ENCODE measurements at places on chromosomes 12 and 14.

- DNase-seq = no peak
These were observed 37.1 kb downstream of the TMEM30B start for GRCh38 chr14:61244009-61244408.

DNA sequence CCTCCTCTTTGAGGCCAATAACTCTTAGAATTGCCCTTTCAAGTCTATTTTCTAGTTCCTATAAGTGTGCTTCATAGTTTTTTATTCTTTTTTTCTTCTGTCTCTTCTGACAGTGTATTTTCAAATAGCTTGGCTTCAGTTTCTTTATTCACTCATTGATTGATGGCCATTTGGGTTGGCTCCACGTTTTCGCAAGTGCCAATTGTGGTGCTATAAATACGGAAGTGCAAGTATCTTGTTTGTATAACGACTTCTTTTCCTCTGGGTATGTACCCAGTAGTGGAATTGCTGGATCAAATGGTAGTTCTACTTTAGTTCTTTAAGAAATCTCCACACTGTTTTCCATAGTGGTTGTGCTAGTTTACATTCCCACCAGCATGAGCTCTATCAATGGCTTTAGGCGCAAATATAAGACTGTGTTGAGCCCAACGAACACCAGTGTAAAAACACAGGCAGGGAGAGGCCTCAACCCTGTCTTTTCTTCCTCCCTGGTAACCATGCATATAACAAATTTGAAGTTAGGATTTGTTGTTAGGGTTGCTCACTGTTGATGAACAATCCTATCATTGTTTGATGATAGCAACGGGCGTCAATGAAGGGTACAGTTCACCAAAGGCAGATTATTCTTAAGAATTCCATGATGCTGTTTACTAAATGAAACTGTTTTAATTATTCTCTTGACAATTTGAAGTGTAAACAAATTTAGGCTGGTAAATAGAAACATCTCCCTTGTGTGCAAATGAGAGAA is 13.3 kb upstream of the LMNTD1 start:
- no peak for DNase-seq

GRCh38 chr12:49983892-49984291 is 11.1 kb downstream of the AQP6 start:
- DNase-seq = peak; percentile 81

DNA sequence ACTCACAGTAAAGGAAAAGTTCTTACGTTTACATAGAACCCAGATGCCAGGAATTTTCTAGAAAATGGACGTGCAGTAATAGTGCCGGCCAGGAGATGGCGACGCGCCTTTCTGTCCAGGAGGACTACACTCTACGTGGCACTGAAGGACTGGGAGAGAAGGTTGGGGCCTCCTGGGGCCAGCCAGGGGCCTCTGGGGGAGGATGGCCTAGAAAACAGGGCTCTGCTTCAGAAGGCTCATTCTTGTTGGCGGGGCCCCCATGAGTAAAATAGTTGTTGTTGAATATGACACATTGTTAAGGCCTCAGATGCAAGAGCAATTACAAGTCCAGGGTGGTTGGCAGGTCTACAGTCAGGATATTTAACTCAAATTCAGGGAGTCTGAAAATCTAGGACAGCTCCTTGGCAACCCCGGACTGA is 120.1 kb upstream of the MAX start:
- DNase-seq = peak; percentile 71

DNA sequence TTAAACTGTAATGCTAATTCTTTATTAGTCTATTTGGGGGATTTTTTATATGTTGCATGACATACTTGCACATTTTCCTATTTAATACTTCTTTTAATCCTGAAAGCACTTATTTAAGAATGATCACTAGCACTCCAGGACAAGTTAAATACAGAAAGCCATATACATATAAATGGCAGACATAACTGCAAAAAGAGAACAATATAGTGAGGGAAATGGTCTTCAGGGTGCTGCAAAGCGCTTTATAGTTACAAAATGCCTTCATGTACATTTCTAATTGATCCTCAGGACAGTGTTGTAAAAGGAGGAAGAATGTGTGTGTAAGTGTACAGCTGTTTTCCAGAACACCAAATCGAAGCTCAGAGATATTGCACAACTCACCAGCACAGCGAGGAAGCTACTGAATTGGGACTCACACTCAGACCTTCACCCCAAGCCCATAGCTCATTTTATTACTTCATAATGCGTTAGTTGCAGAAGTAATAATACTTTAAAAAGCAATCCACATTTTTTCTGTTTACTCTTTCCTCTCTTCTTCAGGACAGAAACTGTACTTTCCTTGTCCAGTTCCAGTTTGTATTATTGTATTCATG is 428.2 kb downstream of the RAD51B start:
- DNase-seq = peak; percentile 74

DNA sequence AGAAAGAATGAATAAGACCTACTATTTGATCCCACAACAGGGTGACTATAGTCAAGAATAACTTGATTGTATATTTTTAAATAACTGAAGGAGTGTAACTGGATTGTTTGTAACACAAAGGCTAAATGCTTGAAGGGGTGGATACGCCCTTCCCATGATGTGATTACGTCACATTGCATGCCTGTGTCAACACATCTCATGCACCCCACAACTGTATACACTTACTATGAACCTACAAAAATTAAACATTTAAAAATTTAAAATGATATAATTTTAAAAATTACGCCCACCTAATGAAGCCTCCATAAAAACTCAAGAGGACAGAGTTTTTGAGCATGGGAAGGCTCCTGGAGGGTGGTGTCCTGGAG is 94.5 kb downstream of the SCARB1 start:
- no peak for DNase-seq

GRCh38 chr14:33016613-33017012 is 77.9 kb downstream of the NPAS3 start:
- DNase-seq = no peak

DNA sequence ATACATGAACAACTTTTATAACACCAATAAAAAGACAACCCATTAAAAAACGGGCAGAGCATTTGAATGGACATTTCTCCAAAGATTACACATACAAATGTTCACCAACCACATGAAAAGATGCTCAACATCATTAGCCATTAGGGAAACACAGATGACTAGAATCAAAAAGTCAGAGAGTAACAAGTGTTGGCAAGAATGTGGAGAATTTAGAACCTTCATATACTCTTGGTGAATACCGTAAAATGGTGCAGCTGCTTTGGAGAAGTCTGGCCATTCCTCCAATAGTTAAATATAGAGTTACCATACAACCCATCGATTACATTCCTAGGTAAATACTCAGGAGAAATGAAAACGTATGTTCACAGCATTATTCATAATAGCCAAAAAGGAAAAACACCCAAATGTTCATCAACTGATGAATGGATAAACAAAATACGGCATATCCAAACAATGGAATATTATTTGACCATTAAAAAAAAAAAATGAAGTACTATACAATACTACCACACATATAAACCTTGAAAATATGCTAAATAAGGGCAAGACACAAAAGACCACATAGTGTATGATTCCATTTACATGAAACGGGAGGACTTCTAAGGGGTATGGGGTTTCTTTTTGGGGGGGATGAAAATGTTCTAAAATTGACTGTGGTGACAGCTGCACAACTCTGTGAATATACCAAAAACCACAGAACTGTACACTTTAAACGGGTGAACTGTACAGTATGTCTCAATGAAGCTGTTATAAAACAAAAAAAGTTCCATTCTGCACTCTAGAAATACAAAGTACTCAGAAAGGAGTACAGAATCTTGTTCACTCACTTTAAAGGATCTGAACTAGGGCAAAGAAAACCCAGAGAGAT is 3.2 kb downstream of the CORO1C start:
- DNase-seq = no peak

DNA sequence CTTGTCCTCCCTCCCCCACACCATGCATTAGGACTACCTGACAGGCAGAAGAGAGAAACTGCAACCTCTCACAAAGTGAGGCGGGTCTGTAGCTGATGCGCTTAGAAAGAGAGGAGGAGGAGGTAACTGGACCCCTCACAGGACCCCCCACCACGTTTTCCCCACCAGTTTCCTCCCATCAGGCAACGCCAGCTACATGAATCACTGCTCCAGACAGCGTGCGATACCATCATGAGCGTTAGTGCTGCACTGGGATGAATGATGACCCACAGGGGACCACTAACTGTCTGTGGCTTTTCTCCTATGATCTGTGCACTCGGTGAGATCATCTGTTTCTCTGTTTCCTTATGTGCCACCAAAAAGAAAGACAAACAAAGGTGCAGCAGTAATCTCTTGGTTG is 77.7 kb downstream of the KCNK10 start:
- no peak for DNase-seq

DNA sequence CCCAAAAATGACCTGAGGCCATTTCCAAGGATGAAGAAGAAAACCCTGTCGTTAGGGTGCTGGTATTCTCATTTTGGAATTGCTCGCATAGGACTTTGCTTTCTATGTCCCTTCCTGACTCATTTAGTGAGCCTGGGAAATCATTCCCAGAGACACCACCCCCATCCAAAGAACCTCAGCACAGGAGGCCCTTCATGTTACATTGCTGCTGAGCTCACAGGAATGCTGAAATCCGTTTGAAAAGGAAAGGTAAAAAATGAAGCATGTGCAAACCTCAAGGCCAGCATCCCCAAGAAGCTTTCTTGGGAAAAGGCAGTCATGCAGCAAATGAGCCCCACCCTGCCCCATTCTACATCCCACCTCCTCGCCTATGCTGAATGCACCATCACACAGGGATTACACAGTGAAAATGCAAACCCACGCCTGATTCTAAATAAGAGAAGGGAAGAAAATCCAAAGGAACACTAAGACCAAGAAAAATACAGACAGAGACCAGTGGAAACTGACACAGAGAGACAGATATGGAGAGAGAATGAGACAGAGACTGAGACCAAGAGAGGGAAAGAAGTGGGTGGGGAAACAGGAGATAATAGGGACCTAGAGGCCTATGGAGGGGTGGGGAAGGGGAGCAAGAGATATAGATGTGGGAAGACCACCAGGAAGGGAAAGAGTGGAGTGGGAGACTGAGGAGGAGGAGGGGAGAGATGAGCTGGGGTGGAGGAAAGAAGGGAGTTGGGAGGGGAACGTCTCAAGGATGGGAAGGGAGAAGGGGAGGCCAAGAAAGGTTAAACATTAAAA is 33.5 kb downstream of the NIN start:
- no peak for DNase-seq

- DNase-seq = no peak
These were observed 536 bp upstream of the TUNAR start for GRCh38 chr14:95875831-95876760.

GRCh38 chr12:41067941-41068645 is 120.0 kb upstream of the PDZRN4 start:
- DNase-seq = no peak

DNA sequence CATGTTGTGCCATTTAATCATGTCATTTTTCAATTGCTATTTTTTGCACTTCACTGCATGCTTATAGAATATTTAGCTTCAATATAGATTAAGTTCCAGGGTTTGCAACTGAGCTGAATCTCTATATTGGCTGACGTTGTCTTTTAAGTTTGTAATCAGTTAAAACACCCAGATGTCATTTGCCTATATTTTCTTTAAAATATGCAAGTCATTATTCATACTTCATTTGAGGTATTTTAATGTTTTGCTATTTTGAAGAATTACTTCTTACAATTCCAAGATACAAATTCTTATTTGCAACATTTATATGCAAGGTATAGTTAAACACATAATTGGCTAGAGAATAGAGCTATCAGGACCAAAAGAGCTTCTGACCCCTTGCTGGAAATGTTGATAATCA is 175.0 kb upstream of the NPAS3 start:
- DNase-seq = no peak

GRCh38 chr14:92698393-92698792 is 50.0 kb downstream of the LGMN start:
- no peak for DNase-seq

DNA sequence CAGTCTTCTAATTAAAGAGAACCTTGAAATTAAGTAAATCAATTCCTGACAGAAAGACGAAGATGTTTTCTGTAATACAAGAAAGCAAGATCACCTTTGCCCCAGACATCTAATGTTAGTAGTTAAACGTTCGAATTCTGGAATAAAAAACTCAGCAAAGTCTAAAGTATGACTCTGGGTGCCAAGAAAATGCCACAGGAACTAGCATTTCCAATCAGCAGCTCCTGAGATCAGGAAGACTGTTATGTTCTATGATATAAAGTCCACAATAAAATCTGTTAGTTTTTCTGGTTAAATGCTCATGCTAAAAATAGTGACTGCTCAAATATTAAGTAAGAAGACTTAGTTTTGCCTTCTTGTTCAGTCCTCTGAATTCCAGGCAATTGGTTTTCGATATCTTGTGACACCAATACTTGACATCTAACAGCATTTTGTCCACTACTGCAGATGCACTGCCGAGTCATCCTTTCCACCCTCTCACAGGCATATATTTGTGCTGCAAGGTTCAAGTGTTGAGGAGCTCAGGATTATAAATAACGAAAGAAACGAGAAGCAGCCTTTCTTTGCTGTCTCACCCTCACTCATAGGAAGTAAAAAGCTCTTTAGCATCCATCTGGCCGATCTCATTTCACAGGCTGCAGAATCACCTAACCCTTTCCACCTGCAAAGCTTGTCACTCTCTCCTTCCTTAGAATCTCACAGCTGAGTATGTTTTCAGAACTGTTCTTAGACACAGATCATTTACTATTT is 32.0 kb downstream of the SSH1 start:
- DNase-seq = peak; percentile 69

DNA sequence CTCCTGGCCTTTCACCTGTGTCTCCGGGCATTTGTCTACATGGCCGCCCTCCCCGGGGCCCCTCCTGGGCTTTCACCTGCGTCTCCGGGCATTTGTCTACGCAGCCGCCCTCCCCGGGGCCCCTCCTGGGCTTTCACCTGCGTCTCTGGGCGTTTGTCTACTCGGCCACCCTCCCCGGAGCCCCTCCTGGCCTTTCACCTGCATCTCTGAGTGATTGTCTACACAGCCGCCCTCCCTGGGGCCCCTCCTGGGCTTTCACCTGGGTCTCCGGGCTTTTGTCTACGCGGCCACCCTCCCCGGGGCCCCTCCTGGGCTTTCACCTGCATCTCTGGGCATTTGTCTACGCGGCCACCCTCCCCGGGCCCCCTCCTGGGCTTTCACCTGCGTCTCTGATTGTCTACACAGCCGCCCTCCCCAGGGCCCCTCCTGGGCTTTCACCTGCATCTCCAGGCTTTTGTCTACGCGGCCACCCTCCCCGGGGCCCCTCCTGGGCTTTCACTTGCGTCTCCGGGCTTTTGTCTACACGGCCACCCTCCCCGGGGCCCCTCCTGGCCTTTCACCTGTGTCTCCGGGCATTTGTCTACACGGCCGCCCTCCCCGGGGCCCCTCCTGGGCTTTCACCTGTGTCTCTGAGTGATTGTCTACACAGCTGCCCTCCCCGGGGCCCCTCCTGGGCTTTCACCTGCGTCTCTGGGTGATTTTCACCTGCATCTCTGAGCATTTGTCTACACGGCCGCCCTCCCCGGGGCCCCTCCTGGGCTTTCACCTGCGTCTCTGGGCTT is 68.0 kb upstream of the GALNT9 start:
- no peak for DNase-seq

GRCh38 chr12:89384050-89384758 is 31.9 kb upstream of the DUSP6 start:
- peak; percentile 76 for DNase-seq
